ENCODE measurements at places on chromosomes 3 and 15. TPM values are rescaled to one million over a fixed set of nuclear protein-coding genes. Genes with fewer than 3 reads are reported as not detected.

The ZNF619 gene
- 3.8 TPM for total RNA-seq

The SPINK8 gene
- not detected for total RNA-seq

The GOLGA8J gene
- 0.25 TPM for total RNA-seq

The CCNB2 gene
- 94.9 TPM for total RNA-seq

The KLHL40 gene
- 0.54 TPM for total RNA-seq

The GOLGA6B gene
- total RNA-seq, result not detected

The BTLA gene
- 0.57 TPM for total RNA-seq

The RASL12 gene
- 0.05 TPM for total RNA-seq

The FBXO40 gene
- 0.11 TPM for total RNA-seq

Data from motor neuron (in vitro differentiated cells).